Stimulated activated CD4-positive, alpha-beta T cell treated with anti-CD3 and anti-CD28 coated beads, Interleukin-1b, Interleukin-23, amount 100 ng/mL, for 1 hour (primary cell): ENCODE measurements at places on chromosomes 6 and 20.

GRCh38 chr20:52572687-52573086 is 381.1 kb upstream of the ZFP64 start:
- DNase-seq, result no peak

GRCh38 chr20:6421321-6422248 is 298.8 kb upstream of the FERMT1 start:
- no peak for DNase-seq

GRCh38 chr6:53233309-53233708 is 84.7 kb upstream of the GCM1 start:
- DNase-seq, result no peak

DNA sequence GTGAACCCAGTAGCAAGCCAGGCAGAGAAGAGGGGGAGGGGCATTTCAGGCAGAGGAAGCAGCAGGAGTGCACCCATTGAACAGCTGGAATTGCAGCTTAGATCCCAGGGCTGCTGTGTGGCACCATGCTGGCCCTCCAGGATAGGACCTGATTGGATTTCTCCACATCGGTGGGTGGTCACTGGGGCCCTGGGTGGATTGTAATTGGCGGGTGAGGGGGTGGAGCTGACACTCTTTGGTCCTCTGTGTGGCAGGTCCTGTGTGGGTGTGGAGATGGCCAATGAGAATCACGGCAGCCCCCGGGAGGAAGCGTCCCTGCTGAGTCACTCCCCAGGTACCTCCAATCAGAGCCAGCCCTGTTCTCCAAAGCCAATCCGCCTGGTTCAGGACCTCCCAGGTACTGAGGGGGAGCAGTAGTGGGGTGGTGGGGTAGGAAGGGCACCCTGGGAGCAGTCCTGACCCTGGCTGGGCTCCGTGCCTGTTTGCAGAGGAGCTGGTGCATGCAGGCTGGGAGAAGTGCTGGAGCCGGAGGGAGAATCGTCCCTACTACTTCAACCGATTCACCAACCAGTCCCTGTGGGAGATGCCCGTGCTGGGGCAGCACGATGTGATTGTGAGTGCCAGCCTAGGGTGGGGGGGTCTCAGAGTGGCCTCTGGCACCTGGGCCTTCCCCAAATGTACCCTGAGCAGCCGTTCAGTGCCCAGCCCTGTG is 4.4 kb downstream of the PCIF1 start:
- DNase-seq, result no peak

GRCh38 chr20:16517946-16518783 is 55.1 kb downstream of the KIF16B start:
- no peak for DNase-seq

DNA sequence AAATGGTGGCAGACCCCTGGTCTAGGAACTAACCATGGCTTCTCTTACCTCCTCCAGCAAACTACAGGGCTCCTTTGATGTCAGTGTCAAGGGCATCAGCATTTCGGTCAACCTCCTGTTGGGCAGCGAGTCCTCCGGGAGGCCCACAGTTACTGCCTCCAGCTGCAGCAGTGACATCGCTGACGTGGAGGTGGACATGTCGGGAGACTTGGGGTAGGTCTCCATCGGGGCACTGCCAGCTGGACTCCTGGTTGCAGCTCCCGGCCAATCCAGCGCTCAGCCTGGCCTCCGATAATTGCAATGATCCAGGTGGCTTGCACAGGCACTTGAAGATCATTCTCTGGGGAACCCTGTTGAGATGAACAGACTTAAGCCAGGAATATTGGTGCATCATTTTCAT is 7.9 kb downstream of the LBP start:
- DNase-seq, result no peak
